Activated CD8-positive, alpha-beta memory T cell treated with anti-CD3 and anti-CD28 coated beads for 24 hours (primary cell): ENCODE measurements at places on chromosomes 1 and 21.
A peak's percentile ranks its signal among the peaks of the same experiment; 100 is the strongest.

DNA sequence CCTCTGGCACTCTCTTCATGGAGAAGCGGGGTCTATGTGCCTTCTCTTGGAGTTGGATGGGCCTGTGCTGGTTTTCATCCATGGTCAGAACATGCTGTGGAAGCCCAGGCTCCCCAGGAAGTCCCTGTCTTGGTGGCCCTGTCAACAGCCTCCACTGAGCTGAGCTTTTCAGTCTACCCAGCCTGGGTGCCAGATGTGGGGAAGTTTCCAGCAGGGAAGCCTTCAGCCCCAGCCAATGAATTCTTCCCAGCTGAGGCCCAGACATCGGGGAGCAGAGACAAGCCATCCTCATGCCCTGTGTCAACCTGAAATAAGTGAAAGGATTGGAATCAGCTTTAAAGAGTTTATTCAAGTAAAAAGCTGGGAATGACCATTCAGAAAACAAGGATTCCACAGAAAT lies 75.1 kb upstream of the PGBD5 start:
- DNase-seq: no peak

DNA sequence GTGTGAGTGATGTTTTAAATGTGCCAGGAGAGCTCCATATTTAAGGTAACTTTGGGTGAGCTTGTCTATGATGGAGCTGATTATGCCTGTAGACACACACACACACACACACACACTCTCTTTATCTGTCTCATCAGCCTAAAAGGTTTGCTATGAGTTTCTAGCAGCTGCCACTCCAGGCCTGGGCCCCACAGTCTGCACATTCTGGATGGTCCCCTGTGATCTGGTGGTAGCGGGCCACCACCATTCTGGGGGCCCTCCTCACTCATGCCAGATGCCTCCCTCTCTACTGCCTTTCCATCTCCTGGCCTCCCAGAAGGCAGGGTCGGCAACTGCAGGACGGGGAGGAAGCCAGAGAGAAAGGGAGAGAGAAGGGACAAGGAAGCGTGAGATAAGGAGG lies 129.2 kb upstream of the TNR start:
- no peak for DNase-seq

DNA sequence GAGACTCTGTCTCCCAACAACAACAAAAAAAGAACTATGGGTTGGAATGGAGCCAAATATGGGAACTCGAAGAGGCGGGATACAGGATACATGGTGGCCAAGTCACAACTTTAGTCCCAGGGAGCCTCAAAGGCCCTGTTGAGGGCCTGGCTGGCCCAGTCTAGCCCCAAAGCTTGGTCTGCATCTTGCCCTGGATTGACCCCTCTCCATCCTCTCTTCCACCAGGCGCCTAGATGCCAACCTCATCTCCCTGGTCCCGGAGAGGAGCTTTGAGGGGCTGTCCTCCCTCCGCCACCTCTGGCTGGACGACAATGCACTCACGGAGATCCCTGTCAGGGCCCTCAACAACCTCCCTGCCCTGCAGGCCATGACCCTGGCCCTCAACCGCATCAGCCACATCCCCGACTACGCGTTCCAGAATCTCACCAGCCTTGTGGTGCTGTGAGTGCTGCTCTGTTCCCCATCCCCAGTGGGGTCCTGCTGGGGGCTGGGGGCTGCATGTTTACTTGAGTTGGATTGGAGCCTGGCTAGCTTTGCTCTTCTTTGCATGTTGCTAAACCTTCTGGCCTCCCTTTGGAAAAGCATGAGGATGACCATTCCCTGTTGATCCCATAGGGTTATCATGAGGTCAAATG lies 65.5 kb downstream of the UBE2T start:
- peak; percentile 40 for DNase-seq

GRCh38 chr1:100643471-100644196 lies 75.9 kb upstream of the VCAM1 start:
- DNase-seq: no peak

DNA sequence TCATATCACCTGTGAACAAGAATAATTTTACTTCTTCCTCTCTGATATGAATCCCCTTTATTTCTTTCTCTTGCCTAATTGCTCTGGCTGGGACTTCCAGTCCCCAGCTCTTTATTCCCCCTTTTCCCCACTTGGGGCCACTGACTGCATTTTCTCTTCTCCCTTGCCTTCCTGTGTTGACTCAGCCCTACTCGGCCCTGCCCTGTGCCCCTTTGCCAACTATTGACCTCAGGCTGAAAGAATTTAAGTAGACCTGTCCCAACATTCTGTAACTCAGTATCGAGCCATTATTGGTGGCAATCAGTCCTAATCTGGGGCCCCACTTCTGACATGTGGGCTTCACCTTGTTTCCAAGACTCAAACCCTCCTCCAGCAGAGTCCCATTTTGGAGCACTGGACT lies 60.6 kb upstream of the STUM start:
- no peak for DNase-seq

- no peak for DNase-seq
Observed at GRCh38 chr1:58848818-58849411, 65.1 kb upstream of the JUN start.

- DNase-seq: no peak
Observed at GRCh38 chr1:228004856-228005462, 1.8 kb upstream of the WNT3A start.

DNA sequence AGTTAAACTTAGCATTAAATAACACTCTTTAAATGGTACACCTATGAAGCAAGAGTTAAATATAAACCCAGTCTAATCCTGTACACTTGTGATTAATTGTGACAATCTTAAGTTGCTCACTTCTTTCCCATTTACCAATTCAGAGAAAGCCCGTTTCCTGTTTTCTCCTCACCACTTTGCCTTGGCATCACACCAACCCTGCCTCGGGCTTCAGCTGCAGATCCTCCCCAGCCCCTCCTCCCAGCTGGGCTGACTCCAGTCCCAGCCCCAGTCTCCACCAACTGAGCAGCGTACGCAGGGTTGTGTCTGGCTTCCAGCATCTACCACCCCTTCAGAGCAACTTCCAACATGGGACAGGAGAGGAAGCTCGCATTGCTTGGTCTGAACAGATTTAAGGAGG lies 4.1 kb downstream of the PYCR2 start:
- no peak for DNase-seq

- DNase-seq: no peak
Observed at GRCh38 chr1:39113109-39113743, 87.1 kb downstream of the NDUFS5 start.

GRCh38 chr1:176735201-176735600 lies 272.2 kb downstream of the PAPPA2 start:
- no peak for DNase-seq

- DNase-seq: peak; percentile 91
Observed at GRCh38 chr1:53278298-53278725, 40.0 kb upstream of the MAGOH start.

GRCh38 chr21:45076245-45076711 lies 1.9 kb downstream of the ADARB1 start:
- DNase-seq: no peak

DNA sequence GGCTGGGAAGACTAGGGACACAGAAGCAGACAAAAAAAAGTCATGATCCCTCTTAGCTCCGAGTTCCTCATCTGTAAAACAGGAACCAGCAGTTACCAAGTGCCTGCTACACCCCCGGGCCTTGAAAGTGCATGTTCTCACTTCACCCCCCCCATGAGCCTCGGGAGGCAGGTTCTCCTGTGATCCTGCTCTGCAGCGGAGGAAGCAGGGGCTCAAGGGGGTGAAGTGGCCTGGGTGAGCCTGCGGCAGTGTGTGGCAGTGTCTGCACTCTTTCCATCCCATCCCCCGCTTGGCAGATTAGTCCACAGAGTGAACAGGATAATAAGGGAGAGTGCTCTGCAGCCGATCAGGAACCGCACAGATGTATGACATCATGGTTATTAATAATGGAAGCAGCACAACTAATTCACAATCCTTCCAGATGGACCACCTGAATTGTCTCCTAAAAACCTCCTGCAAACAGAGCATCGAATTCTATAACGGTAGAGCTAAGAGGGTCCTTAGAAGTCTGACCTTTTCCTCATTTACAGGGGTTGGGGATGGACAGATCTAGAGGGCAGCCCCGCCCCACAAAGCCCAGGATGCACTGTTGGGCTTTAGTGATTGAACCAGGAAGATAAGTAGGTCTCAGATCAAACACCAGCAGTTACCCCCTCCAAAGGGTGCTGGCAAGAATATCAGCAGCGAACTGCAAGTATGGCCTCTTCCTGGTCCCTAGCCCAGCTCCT lies 174.1 kb upstream of the EDN2 start:
- DNase-seq: no peak

DNA sequence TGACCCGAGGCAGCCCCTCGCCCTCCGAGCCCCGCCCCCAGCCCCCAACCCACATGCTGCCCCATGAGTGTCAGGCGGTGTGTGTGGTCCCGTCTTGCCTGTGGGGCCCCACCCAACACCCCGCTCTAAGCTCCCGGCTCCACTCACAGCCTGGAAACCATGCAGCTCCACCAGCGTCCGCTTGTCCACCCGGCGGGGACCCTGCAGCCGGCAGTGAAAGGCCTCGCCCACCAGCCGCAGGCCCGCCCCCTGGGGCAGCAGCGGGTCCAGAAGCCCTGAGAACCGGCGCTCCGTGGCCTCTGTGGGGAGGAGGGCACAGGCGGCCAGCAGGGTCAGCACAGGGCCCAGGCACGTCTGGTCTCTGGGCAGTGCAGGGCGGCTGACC lies 2.7 kb downstream of the C1QTNF12 start:
- no peak for DNase-seq

DNA sequence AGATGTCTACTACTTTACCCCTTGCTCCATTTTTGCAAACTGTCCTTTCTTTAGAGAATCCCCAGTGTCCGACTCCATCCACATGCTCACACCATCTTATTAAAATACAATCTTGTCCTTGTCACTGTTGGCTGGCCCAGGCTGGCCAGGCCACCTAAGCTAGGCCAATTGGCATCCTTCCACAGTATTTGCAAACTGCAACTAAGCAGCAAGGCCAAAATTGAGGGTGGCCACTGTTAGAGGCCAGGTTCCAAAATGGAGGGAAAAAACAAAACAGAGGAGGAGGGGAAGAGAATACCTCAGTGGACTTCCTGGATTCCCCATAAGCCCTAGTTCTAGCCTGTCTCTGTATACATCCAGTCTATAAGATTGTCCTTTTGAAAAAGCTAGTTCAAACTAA lies 4.3 kb downstream of the FAM89A start:
- no peak for DNase-seq

- peak; percentile 37 for DNase-seq
Observed at GRCh38 chr1:28910379-28911115, 3.8 kb upstream of the EPB41 start.

DNA sequence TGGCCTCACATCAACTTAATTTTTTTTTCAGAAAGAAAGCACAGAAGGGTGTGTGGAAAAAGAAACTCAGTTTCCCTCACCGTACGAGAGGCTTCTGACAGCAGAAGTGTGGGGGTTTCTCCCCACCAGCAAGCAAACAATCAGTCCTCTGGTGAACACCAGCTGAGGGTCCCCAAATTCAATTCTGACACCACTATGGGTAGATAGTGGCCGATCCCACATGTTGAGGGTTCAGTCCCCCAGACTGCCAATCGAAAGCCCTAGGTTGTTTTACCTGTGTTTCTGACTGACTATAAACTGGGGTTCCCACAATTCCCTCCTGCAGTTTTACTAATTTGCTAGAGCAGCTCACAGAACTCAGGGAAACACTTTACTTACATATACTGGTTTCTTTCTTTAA lies 2.1 kb downstream of the IFI6 start:
- peak; percentile 55 for DNase-seq

GRCh38 chr1:194342484-194343262 lies 1156.3 kb upstream of the B3GALT2 start:
- DNase-seq: no peak

DNA sequence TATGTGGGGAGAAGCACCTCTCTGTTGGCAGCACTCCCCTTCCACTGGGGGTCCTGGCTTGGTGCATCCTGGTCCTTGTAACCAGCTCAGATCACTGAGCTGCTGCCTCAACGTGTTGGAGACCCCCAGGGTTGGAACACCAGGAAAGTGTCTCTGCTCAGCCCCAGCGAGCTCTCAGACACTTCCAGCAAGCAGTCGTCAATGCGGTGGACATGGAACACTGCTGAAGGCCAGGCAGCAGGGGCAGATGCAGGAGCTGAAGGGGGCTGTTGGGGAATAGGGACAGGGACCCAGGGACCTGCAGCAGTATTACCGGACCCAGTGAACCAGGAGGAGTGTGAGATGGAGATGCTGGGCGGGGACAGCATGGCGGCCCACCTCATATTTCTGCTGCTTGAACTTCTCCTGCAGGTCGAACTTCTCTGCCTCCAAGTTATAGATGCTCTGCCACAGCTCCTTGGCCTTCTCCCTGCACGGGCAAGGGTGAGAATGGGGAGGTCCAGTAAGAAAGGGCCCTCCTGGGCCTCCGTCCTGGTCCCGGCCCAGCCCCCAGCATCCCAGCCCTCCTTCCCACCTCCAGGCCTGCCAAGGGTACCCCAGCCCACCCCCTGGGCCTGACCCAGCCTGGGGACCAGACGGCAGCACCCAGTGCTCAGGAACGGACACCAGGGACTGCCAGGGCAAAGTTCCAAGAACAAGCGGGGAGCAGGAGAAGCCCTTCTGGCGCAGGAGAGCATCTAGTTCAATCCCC lies 16.4 kb downstream of the TNNT2 start:
- no peak for DNase-seq

GRCh38 chr1:38088366-38088765 lies 41.8 kb upstream of the POU3F1 start:
- no peak for DNase-seq

DNA sequence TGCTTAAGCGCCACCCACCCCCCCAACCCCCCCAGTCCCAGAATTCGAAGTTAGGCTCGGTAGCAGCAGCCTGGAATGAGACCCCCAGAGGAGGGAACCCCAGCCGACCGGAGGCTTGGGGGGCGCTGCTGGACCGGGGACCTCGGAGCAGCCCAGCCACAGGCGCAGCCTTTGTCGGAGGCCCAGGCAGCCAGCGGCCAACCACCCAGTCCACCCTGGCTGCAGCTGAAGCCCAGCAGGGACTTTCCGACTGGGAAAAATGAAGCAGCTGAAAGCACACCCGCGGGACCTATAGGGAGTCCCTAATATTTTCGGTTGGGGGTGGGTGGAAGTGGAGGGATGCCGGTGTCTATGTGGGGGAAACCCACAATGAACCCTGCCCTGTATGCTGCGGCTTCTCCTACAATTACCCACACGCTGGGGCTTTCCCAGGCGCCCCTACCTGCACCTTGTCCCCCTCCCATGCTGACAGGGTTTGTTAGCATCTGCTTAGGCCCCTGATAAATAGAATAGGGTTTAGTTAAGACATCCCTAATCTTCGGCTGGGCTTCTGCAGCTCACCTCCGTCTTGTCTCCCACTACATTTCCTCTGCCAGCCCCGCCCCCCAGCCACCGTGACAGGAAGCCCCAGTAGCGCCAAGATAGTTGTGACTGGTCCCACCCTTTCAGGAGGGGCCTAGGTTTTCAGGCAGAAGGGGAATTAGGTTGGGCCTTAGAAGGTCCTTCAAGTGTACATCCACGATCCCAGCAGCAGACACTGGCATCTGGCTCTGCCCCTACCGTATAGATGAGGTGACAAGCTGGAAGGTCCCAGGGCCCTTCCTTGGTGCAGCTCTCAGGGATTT lies 838 bp downstream of the CCDC28B start:
- DNase-seq: peak; percentile 90

DNA sequence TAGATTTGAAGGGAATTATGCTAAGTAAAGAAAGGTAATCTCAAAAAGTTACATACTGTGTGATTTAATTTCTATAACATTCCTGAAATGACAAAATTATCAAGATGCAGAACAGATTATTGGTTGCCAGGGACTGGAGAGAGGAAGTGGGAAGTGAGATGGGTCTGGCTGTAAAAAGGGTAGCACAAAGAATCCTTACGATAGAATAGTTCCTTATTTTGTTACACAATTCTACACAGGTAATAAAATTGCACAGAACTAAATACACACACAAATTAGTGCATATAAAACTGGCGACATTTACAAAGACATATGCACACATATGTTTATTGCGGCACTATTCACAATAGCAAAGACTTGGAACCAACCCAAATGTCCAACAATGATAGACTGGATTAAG lies 33.5 kb downstream of the ZNF684 start:
- no peak for DNase-seq
